ENCODE measurements at places on chromosomes 16 and 17. TPM values are rescaled to one million over a fixed set of nuclear protein-coding genes. Genes with fewer than 3 reads are reported as not detected.

The CES1 gene
- total RNA-seq: 2.0 TPM

The SPNS3 gene
- not detected for total RNA-seq

The LDHD gene
- total RNA-seq: 0.12 TPM

The NLRC5 gene
- 18.0 TPM for total RNA-seq

The PRKCA gene
- 12.4 TPM for total RNA-seq

The SYT17 gene
- 0.12 TPM for total RNA-seq

The INCA1 gene
- 1.1 TPM for total RNA-seq

The SPNS2 gene
- total RNA-seq: 0.23 TPM

The CRAMP1 gene
- 4.4 TPM for total RNA-seq

The PRPF8 gene
- 69.7 TPM for total RNA-seq

The SMPD3 gene
- not detected for total RNA-seq

The DHX58 gene
- 5.9 TPM for total RNA-seq

The COL1A1 gene
- 1,618 TPM for total RNA-seq

The MAPK7 gene
- total RNA-seq: 11.2 TPM

The HCRT gene
- total RNA-seq: not detected

The HSD17B1 gene
- 8.9 TPM for total RNA-seq

The EMC6 gene
- total RNA-seq: 4.9 TPM

The MARCHF10 gene
- total RNA-seq: not detected

The MSLN gene
- total RNA-seq: not detected

The AKAP10 gene
- total RNA-seq: 15.6 TPM

The RCVRN gene
- not detected for total RNA-seq

The MAP2K6 gene
- 0.15 TPM for total RNA-seq

The EPX gene
- not detected for total RNA-seq

The VAT1L gene
- 0.08 TPM for total RNA-seq

The BICDL2 gene
- total RNA-seq: under 0.01 TPM

The C17orf67 gene
- 0.68 TPM for total RNA-seq

The SERPINF2 gene
- not detected for total RNA-seq

The TMIGD1 gene
- total RNA-seq: not detected

The ALOX12B gene
- not detected for total RNA-seq

The LITAF gene
- total RNA-seq: 94.8 TPM

The CNTD1 gene
- not detected for total RNA-seq

The GPR179 gene
- total RNA-seq: not detected

The POLDIP2 gene
- 70.8 TPM for total RNA-seq

The C17orf50 gene
- total RNA-seq: not detected

The ENO3 gene
- 2.7 TPM for total RNA-seq

The MARVELD3 gene
- not detected for total RNA-seq

The SLC25A10 gene
- 11.3 TPM for total RNA-seq

The IL34 gene
- 8.4 TPM for total RNA-seq

The LRRC36 gene
- not detected for total RNA-seq

The GRB7 gene
- total RNA-seq: 0.60 TPM

The FBXW10 gene
- under 0.01 TPM for total RNA-seq

The KRT24 gene
- not detected for total RNA-seq

The CHST4 gene
- total RNA-seq: not detected

The DNAH17 gene
- not detected for total RNA-seq

The NRN1L gene
- not detected for total RNA-seq

The KIF19 gene
- not detected for total RNA-seq

The SPATA22 gene
- not detected for total RNA-seq

The STX1B gene
- total RNA-seq: 2.7 TPM

The RASL10B gene
- total RNA-seq: 0.98 TPM

The SLC6A2 gene
- not detected for total RNA-seq

The MEIOB gene
- 0.23 TPM for total RNA-seq
